ENCODE measurements at places on chromosomes 11 and 22.

DNA sequence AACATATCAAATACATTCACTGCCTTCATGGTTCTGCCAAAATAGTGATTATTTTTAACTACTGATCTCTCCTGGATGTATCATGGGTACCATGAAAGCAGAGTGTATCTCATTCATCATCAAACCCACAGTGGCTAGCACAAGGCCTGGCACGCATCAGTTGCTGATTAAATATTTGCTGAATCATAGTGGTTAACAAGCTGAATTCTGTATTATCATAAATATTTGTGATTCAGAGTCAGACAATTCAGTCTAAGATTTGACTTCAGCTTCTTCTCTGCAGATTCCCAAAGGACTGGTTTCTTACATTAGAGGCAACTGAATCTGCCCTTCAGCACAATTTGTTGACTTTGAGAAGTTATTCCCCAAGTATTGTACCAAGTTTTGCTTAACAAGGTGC is 715.8 kb upstream of the LRRC4C start:
- DNase-seq, result no peak

DNA sequence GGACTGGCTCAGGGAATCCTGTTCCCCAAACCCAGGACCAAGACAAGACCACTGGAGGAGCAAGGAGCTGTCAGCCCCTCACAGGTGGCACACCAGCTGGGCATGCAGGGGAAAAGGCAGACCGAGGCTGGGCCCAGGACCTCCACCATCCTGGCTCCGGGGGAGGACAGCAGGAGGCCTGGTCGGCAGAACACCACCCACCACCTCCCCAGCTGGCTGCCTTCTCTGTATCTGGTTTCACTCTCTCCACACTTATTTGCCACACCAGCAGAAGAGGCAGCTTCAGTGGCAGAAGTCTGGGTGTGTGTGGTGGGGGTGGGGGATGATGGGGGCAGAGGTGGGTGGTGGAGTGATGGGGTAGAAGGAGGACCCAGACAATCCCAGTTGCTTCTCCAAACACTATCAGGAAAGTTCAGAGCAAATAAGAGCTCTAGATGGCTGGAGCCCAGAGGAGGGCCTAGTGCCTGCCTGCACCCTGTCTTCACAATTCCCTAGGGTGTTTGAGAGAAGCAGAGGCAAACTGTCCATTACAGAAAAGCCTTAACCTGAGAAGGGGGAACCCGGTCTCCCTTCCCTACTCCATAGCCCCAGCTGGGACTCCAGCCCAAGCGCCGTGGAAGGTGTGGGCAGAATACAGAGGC is 51.9 kb upstream of the CDON start:
- DNase-seq, result no peak

DNA sequence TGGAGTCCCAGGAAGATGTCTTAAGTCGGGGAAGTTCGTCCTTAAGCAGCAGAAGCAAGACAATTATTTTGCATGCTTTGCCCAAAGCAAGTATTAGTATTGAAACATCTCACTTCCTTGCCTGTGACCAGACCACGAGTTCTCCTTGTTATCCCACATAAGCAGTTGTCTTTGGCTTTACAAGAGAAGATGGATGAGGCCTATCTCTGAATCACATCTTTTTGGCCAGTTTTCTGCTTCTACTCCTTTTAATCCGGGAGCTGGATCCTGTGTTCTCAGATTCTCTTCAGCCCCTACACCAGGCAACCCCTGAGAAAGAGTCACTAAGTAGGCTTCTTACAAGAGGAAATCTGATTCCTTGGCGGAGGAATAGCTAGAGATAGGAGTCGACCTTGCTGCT is 2.1 kb downstream of the SYT9 start:
- no peak for DNase-seq

- no peak for DNase-seq
Observed at GRCh38 chr11:66289548-66290329, 796 bp upstream of the YIF1A start.

- no peak for DNase-seq
Observed at GRCh38 chr11:64051297-64051696, 15.6 kb downstream of the FLRT1 start.

All from NCI-H187 treated with DMSO at 0.1 percent for 48 hours (cell line).